ENCODE measurements at places on chromosomes 1 and 21.

DNA sequence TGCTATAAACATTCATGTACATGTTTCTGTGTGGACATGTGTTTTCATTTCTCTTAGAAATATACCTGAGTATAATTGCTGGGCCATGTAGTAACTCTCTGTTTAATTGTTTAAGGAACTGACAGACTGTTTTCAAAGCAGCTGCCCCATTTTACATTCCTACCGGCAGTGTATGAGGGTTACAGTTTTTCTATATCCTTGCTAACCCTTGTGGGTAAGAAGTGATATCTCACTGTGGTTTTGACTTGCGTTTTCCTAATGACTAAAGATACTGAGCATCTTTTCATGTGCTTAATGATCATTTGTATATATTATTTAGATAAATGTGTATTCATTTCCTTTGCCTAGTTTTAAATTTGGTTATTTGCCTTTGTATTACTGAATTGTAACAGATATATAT lies 81.7 kb downstream of the DNM3 start:
- no peak for DNase-seq

DNA sequence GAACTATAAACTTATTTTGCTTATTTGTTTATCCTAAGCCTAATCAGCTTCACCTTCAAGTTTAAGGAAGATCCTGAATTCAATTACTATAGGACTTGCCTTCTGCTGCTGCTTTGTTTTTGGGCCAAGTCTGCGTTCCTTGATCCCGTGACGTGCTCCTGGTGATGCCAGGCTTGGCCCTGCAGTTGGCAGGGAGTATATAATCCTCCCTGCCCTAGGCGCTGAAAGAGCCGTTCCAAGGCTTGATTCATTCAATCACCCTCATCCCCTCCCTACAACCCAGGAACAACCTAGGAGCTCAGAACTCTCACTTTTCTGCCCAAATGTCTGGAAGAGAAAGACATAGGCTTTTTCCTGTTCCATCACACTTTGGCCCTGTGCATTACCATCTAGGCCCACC lies 12.4 kb upstream of the LRRN2 start:
- no peak for DNase-seq

- no peak for DNase-seq
These were observed 45.2 kb downstream of the RPS6KA1 start for GRCh38 chr1:26574719-26575251.

GRCh38 chr1:182806015-182806678 lies 16.6 kb downstream of the NPL start:
- no peak for DNase-seq

DNA sequence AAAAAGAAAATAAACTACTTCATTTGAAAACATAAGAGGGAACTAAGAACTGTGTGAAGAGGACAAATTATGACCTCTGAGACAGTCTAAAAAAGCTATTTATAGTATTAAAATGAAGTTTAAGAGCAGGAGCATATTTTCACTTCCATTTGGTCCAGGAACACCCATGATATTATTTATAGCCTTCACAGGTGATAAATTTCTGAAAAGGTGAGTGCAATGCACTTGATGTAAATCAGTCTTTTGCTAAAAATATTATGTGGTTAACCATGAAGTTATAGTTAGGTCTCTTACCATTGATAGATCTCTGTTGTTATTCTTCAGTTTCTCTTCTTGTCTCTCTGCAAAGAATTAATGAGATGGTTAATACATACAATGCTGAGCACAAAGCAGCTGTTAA lies 14.7 kb downstream of the TMCO1 start:
- DNase-seq = peak; percentile 61

DNA sequence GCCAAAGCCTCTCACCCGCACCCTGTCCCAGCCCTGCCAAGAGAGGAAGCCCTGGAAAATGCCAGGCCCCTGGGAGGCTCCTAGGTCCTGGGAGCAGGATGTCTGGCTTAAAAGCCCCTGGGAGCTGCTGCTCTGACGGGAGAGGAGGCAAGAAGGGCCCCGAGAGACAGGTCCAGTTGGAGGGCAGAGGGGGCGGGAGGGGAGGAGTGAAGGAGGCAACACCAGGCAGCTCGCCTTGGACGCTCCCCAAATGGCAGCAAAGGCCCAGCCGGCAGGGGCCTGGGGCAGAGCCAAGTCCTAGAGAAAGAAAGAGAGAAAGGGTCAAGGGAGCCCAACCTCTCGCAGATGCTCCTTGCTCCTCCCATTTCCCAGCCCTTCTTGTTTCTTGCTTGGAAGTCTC lies 6.8 kb downstream of the ETV3L start:
- DNase-seq = no peak

DNA sequence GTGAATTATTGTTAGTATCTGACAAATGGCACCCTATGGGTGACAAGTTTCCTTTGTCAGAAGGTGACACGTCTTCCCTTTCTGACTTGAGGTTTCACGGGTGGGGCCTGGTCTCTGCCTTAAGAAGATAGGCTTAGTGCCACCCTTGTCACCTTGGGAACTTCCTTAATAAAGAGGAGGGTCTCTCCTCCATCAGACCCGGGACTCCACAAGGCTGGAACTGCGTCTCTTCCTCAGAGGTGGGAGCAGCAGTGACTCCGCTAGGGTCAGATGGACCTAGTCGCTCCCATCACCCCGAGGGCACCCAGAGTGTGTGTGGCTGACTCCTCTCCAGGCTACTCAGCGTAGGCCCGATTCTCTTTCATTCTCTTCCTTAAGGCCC lies 774 bp upstream of the WDTC1 start:
- no peak for DNase-seq

GRCh38 chr21:35063428-35064172 lies 14.5 kb upstream of the RUNX1 start:
- DNase-seq = no peak

GRCh38 chr1:93814059-93814794 lies 64.8 kb downstream of the DNTTIP2 start:
- peak; percentile 60 for DNase-seq

- DNase-seq = no peak
These were observed at the start of gene TRIM67 for GRCh38 chr1:231161667-231162296. Gene TRIM67, plus strand, starts transcription at chr1:231162058. Its CDS starts 912 bp downstream, at chr1:231162970.

- DNase-seq = no peak
These were observed 226.9 kb upstream of the C1orf174 start for GRCh38 chr1:4126731-4127591.

GRCh38 chr1:99496067-99496466 lies 149.8 kb upstream of the PALMD start:
- no peak for DNase-seq

DNA sequence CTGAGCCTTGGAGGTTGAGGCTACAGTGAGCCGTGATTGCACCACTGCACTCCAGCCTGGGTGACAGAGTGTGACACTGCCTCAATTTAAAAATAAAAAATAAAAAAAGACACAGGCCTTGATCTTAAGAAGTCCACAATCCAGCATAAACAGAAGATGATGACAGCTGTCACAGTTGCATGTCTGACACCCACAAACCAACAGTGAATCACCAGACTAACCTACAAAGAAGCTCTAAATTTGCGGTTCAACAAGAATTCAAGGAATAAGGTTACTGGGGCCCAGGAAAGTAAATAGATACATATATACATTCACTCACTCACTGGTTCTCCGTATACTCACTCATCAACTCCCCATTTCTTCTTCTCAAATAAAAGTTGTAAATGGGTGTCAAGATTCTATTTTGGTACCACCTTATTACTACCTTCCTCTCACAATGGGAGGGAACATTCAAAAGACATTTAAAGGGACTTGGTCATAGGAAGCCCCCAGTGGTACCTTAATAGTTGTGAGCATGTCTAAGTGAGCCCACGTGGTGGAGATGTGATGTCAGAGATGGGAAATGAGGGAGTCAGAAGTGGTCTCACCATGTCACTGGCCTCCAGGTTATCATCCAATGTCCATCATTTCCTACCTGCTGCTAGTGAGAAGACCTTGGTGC lies 66.9 kb upstream of the PRDX6 start:
- no peak for DNase-seq

- no peak for DNase-seq
These were observed 8.8 kb upstream of the P3R3URF start for GRCh38 chr1:46184920-46185658.

- no peak for DNase-seq
These were observed 71.7 kb downstream of the EDEM3 start for GRCh38 chr1:184682956-184683355.

DNA sequence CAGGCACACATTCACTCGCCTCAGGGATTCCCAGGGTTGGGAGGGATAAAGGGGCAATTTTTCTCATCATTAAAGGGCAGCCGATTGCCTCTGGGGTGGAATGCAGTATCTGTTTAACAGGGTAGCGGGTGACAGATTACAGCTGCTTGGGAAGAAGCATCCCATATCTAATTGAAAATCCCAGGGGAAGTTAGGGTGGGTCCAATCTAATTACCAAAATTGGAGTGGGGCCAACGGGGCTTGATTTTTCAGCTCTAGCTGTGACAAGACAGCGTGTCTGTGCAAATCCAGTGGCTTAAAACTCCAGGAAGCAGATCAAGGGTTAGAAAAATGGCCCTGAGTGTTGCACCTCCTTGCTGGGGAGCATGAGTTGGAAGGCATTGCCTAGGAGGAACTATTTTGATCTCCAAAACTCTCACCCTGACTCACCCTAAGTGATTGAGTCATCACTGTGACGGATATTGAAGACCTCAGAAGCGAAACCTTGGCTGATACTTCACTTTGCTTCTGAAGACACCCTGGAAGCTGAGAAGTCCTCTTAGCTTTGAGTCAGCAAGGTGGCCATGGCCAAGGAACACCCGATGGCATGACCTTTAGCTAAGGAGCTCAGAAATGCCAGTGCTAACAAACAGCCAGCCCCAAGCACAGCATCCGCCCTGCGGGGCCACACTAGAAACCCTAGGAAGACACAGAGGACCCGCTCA lies 46.0 kb downstream of the GRHL3 start:
- peak; percentile 39 for DNase-seq

GRCh38 chr1:32208891-32209328 lies at the start of gene DCDC2B:
Gene DCDC2B, plus strand, starts transcription at chr1:32209089. Its CDS starts 5 bp downstream, at chr1:32209094.
- no peak for DNase-seq
